T follicular helper cell (primary cell): ENCODE measurements at places on chromosomes 3 and 15.

- no peak for DNase-seq
Observed at GRCh38 chr3:151228666-151229040, 25.6 kb upstream of the GPR171 start.

- no peak for DNase-seq
Observed at GRCh38 chr3:40652072-40652471, 127.3 kb downstream of the ZNF621 start.

DNA sequence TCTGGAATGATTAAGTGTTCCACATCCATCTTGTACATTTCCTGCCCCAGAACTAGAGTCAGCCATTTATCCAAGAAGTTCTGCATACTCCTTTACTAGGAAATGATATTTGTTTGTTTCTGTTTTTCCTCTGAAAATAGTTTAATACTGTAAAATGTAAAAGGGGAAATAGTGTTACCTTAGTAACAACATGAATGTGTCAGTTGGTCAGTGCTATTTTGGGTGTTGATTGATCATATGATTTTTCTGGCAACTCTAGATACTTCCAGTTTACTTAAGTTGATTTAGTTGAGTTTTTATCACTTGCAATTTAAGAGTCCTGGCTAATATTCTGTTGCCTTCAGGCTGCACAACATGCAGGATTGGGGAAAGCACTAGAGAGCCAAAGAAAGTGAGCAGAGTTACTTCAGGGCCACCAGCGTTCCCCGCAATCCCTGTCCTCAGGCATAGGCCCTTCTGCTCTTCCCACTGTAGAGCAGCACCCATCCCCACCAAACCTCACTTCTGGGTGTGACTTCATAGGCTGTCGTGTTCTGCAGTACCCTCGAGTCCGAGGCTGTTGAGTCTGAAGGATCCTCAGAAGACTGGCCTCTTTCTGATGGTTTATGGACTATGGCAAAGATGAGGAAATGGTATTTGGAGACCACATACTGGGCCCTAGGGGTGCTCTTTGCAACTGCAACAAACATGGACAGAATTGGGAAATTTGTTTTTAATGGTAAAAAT, 69.0 kb downstream of the CHD2 start:
- no peak for DNase-seq

DNA sequence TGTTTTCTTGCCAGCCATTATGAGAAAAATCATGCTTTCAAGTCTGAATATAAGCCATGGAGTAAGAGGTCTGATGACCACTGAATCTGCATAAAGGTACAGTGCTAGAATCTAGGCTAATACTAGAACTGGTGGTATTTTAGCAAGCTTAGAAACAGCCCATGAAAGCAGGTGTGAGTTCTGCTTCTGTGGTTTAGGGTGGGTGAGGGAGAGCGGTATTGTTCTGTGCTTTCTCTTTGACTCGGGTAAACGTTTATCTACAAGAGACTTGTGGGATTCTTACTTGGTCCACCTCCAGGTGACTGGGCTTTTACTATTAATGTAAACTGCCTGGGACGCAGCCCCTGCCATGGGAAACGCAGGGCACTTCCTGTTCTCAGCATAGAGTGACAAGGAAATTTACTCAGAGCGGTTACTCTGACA, 55.2 kb downstream of the PGPEP1L start:
- DNase-seq: no peak

DNA sequence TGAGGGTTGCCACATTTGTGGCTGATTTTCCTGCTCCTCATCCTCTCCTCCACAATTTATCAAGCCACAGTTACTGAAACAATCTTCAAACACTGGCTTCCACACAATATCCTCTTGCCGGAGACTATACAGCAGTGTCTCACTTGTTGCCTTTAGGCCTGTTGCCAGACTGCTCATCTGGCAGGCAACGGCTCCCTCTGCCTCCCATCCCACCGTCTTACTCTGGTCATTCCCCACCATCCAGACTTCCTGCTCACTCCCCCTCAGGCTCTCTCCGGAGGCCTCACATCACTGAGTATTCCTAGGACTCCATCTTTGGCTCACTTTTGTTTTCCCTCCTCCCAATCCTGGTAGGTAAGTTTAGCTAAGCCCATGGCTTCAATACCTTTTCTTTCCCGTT, 301.9 kb downstream of the IL20RB start:
- no peak for DNase-seq

DNA sequence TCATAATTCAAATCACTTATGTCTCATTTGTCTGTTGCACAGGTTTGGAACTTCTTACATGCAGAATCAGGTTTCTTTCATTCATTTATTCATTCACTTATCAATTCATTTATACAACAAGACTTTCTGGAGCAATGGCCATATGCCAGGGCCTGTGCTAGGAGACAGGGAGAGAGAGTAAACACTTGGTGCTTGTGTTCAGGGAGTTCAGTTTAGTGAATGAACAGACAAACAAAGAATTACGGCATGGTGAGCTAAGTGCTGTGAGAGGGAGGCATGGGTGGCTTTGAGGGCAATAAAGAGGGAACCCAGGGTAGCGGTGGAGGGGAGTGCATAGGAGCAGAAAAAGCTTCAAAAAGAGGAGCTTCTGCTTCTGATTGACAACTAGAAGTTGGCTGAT, 8.5 kb upstream of the IREB2 start:
- DNase-seq: no peak

- DNase-seq: no peak
Observed at GRCh38 chr3:111998636-111999483, at the start of gene TAGLN3. TAGLN3 (plus strand) TSS chr3:111998922; CDS start chr3:111999423, 501 bp downstream.

DNA sequence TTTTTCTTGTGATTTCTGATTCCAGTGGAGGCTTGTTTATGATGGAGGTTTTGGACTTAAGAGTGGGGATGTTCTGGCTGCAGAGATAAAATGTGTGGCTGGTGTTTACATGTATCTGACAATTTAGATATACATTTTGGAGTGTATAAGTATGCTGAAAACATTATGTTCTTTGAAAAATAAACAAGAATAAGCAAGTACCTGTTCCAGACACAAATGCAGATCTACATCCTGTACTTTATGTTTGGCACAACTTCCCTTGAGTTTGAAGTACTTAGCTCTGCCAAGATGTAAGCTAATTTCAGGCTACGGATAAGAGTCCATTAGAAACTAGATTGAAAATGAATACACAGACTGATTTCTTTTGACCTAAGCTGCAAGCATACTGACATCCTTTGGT, 277.2 kb downstream of the CHST2 start:
- DNase-seq: no peak

DNA sequence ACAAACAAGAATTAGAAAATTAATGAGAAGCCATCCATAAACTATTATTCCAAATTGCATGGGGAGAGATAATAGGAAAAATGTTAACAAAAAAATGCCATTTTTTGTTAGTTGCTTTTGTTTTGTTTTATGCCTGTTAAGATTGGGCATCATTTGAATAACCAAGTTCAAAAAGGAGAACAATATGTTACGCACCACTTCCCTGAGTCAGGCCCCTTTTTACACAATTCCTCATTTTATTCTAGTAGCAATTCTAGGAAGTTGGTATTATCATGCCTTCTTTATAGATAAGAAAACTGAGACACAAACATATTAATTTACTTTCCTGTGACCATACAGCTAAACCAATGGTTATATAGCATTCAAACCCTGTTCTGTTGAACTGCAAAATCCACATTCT, 736.9 kb upstream of the CCDC54 start:
- no peak for DNase-seq

DNA sequence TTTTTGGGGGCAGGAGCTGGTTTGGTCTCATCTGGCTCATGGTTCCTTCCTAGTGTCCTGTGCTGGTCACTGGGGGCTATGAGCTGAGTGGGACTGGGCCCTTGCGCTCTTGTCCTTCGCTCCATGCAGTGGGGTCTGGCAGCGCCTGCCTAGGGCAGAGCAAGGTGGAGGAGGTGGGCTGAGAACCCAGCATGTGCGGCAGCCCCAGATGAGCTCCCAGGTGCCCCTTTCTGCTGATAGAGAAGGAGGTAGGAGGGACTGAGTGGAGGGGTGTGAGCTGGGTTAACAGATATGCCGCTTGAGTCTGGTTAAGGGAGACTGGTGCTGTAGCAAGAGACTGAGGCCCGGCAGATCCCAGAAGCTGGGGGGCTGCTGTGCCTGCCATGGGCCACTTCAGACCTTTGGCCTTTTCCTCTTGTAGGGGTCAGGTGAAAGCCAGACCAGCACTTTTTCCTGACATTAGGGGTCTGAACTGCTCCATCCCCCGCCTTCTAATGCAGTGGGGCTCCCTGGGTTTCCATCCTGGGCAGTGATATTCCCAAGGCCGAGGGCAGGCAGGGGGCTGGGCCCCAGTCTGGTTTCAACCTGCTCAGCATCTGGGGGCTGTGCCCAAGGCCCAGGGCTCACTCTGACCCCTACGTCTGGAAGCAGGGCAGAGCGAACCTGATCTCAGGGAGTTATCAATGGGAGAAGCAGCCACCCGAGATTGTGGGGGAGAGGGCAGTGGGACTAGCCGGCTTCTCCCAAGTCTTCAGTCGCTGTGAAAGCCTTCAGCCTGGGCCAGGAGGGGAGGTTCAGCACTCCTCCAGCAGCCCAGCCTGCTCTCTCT, 62.9 kb upstream of the PRR23C start:
- DNase-seq: no peak

- DNase-seq: no peak
Observed at GRCh38 chr15:63156086-63156710, 1.1 kb downstream of the RPS27L start.

GRCh38 chr3:37329465-37329864, 155.1 kb upstream of the LRRFIP2 start:
- DNase-seq: no peak

- no peak for DNase-seq
Observed at GRCh38 chr3:40627095-40627494, 102.3 kb downstream of the ZNF621 start.

DNA sequence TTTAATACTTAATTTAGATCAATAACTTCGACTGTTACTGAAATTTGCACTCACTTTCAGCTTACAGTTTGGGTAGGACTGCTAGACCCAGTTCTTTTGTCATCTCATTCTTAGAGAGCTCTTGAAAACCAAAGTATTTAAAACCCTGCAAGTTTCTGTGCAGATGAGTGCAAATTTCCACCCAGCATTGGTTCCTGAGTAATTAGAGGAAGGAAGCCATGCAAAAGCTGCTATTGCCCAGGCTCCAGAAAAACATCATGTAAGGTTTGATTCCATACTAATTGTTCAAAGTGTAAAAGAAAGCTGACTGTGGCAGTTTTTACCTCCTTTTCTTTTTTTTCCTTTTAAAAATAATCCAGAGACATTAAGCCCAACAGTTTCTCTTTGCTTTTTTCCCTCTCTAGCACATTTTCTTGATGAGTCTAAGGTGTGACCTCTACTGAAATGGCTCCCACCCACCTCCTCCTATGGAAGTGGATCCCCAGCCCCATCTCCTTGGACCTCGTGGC, 30.3 kb downstream of the ABHD2 start:
- no peak for DNase-seq

DNA sequence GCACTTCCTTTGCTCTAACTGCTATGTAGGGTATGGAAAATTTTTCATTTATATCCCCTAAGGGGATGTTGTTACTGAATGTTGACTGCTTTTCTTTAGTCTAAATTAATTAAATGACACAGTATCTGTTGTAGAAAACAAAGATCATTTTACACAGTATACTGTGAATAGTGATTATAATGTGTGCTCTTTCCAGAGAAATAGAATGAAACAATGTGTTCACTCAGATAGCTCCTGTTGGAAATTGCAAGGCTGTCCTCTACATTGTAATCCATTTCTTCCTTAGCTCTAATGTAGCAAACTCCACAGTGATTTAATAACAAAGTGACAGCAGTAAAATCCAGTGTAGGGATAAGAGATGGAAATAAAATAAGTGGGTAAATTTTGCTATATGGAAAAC, 159.0 kb upstream of the VEPH1 start:
- no peak for DNase-seq

DNA sequence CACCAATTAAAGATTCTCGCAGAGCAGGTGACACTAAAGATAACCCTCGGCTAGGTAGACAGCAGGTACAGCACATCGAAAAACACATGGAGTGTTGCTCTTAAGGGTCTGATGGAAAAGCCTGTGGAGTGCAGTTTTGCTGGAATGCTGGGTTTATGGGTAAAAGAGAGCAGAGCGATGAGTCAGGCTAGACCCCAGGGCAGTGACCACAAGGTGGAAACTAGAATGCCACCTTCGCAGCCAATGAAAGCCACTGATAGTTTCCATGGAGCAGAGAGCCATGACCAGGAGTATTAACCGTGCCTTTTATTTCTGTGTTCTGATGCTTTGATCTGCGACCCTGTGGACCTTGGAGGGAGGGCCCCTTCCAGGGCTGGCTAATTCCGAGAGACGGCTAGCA, 149.8 kb downstream of the GABRB3 start:
- no peak for DNase-seq

GRCh38 chr3:33211444-33211843, 7.2 kb downstream of the SUSD5 start:
- no peak for DNase-seq

DNA sequence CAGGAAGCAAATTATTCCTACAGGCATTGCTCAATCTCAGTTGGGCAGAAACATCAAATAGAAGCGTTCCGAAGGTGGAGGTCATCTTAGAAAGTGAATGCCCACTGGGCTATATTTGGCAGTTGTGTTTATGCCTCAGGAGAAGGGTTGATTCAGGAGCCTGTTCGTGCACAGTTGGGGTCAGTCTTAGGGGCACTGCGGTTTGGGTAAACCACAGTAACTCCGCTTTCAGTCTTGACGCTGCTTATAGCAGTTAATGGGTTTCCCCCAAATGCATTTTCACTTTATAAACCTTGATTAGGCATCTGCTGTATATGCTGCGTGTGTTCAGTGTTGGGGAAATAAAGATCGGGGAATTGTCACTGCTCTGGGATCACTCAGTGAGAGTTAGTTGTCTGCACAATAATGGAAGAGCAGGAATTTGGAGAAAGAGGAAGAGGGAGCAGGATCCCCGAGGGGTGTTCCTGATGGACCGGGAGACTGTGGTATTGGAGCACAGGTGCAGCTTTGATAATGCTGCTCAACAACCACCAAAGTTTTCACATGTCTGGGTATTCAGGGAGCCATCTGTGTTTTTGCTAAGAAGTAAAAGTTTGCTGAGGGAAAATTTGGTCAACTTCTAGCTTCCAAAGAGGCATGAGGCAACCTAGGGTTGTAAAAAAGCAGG, 124.3 kb upstream of the EIF1B start:
- no peak for DNase-seq

DNA sequence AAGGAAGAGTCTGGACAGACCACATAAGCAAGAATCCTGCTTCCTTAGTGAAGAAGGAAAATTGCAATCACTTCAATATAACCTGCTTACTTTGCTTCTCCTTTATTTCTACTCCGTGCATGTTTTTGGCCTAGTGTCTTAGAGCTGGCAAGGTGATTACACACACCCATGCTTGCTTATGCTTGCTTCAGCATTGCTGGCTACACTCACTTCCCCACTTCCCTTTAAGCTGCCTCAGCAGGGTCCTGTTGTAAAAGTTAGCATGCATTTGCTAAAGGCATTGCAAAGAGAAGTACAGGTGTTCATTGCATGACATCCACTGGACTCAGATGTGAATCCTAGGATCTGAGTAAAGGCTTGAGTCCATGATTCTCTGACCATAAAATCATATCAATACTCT, 47.5 kb upstream of the STT3B start:
- DNase-seq: no peak

GRCh38 chr3:138009476-138010272, at the start of gene CLDN18:
CLDN18 (plus strand) TSS chr3:138010165; CDS start chr3:138010226, 61 bp downstream.
- DNase-seq: no peak
